ENCODE measurements at places on chromosomes 11 and 22. TPM values are rescaled to one million over a fixed set of nuclear protein-coding genes. Genes with fewer than 3 reads are reported as not detected.

GRCh38 chr11:121473064-121473777, 20.5 kb upstream of the SORL1-AS1 start:
- no peak for DNase-seq

SYT12 gene
- not detected for total RNA-seq

DYNC2H1 gene
- total RNA-seq = 4.2 TPM

BCO2 gene
- 3.4 TPM for total RNA-seq

RFPL2 gene
- 0.81 TPM for total RNA-seq

DNA sequence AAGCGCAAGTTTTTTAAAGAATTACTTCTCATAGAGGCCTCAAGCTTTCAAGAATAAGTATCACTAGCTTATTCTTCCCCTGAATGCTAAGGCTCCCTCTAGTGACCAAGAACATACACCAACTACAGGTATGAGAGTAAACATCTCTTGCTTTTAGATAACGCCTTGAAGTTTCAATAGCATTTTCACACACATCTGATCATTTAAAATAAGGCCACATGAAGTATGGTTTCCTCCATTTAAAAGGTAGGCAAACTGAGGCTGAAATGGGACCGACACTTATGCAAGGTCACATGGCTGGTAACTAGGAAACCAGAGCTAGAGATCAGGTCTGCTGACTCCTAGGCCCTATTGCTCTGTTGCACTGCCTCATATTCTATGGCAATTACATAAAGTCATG, 66.5 kb downstream of the CCDC34 start:
- no peak for DNase-seq

DNA sequence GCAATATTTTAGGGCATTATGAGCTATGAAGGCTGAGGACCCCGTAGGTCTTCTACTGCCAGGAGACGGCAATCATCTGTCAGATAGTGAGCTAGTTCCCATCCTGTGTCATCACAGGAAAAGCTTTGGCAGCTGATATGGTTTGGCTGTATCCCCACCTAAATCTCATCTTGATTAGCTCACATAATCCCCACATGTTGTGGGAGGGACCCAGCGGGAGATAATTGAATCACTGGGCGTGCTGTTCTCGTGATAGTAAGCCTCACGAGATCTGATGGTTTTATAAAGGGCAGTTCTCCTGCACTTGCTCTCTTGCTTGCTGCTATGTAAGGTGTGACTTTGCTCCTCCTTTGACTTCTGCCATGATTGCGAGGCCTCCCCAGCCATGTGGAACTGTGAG, 18.1 kb downstream of the CSRP3 start:
- no peak for DNase-seq

RPS6KB2 gene
- total RNA-seq = 78.1 TPM

DNA sequence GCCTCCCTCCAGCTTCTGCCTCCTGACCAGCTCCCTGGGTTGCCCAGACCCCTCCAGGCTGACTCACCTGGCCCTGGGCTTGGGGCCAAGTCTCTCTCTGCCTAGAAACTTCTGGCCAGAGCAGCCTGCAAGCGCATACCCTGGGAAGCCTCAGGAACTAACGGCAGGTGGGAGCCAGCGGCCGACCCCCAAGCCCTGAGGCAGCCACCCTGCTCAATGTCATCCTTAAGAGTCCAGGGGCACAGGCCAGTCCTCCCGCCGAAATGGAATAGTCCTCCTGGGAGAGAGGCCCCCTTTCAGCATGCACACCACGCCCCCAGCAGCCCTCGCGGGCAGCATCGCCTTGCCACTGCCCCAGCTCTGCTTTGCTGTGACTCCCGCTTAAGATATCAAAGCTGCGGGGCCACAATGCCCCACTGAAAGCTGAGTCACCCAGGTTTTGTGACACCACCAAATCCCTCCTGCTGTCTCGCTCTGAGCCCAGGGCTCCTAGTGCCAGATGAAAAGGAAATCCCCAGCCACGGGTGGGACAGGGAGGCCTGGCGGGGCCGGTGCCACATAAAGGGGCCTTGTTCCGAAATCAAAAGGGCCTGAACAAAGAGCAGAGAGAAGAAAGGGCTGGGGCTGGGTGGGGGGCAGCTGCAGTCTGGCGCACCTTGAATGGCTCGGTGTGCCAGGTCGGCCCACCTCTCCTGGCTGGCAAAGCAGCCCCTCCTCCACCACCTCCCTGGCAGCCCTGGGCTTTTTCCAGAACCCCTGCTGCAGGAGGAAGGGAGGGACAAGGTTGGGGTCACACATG, 21.4 kb upstream of the FGF3 start:
- DNase-seq = no peak

POTEH gene
- not detected for total RNA-seq

DNA sequence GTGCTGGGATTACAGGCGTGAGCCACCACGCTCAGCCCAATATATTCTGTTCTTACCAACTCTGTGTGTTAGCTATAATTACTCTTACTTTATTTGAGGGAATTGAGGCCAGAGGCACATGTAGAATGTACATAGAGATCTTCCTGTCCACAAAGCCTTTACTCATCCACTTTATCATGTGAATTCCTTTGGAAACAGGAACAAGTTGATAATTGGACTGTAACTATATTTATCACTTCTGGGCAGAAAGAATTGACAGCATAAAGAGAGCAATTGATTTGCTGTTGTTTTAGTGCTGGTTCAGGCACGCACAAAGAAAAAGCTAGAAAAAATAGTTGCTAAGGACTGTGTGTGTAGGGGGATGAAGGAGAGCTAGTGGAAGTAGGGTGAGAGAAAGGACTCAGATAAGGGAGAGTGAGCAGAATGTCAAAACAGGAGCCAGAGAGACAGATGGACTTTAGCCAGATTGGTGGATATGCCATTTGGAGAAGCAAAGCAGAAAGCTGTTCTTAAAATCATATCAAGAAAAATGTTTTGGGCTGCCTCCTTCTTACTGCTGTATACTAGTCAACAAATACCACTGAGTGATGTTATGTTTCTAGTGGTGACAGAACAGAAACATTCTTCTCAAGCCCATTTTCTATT, 929.8 kb upstream of the CNTN5 start:
- no peak for DNase-seq

BBS1 gene
- 41.3 TPM for total RNA-seq

DNA sequence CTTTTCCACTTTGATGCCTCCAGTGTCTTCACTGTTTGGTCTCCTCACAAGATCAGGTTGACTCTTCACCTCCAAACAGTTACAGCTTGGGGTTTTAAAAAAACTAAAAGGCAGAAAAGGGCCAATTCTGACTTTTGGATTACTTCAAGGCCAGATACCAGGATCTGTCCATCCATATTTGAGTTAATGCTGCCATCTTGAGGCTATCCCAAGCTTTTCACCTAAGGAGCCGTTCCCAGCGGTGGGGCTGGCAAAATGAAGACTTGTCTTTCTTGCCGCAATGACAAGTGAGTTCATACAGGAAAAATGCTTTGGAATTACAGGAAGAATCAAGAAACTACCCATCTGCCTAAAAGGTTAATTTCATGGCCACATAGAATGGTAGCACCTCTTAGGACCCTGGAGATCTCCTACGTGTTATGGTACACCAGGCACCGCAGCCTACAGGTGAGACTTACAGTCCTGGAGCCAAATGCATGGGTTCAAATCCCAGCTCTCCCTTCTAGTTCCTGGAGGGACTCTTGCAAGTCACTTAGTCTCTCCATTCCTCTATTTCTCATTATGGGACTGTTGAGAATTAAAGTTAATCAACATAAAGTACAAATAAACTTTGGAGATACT, 6.0 kb upstream of the OR5B21 start:
- no peak for DNase-seq

- no peak for DNase-seq
Observed at GRCh38 chr22:45291061-45291930, 6.5 kb downstream of the UPK3A start.

LSP1 gene
- total RNA-seq = 324 TPM

CASP1 gene
- 96.8 TPM for total RNA-seq

DNA sequence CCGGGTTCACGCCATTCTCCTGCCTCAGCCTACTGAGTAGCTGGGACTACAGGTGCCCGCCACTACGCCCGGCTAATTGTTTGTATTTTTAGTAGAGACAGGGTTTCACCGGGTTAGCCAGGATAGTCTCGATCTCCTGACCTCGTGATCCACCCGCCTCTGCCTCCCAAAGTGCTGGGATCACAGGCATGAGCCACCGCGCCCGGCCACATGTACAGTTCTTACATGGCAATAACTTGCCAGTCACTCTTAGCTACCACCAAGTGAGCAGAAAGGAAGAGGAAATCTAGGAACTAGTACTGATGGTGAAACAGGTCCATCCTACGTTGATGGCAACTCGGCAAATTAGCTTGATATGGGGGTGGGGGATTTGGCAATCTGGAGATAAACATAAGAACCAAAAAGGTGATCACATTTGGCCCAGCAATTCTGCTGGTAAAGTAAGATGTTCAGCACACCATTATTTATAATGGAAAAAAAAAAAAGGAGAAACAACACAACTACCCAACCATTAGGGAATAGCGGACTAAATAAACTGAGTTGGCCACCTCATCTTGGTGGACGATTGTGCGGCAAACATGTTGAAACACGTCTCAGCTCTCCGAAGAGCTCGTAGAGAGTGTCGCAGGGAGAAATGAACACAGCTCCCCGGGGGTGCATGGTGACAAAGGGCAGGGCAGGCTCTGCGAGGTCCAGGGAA, 5.3 kb downstream of the NLRP6 start:
- no peak for DNase-seq

DNA sequence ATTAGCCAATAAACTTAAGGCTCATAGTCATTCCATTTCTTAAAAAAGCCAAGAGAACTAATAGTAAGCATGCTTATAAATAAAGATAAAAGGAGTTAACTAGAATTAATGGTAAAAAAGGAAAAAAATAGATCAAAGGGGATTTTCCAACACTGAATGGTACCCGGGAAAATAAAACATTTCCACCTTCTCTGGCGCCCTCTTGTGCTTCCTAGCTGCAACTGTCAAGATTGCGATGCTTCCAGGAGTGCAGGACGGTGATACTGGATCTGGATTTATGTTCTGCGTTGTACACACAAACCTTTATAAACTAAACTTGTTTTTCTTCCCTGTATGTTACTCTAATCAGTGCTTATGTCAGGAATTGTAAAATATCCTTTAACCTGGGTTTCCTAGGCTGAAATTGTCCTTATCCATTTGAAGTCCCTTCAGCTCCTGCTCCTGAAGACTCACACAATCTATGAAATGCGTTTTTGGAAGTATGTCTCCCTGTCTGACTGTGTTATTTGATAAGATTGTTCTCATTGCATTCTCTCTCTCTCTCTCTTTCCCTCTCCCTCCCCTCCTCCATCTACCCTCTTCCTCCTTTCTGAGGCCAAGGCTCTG, 9.6 kb upstream of the HTATIP2 start:
- DNase-seq = no peak

DNA sequence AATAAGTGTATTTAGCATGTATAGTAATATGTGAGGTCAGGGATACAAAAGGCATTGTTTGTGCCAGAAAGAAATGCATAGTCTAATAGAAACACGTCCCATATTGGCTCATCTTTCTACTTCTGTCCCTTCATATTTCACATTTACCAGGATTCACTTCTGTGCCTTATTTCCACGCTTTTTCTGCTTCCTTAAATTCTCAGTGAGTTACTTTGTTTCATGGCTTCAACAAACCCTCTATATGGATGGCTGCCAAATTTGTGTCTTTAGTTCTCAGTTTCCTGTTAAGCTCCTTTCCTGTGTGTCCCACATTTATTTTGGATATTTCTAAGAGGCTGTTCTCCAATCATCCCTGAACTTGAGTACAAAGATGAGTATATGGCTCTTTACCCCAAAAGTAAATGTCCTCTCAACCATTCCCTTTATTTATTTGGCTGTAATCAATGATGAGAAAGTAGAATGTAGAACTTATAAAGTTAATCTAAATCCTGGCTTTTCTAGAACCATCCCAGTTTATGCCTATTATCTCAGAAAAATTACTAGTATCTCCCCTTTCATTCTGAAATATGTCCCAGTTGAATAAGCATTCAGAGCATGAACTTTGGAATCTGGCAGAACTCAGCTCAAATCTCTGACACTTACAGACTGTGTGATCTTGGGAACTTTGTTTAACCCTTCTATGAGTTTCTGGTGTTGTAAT, 23.5 kb downstream of the OR8B12 start:
- DNase-seq = no peak

- no peak for DNase-seq
Observed at GRCh38 chr11:104369761-104370160, 205.8 kb upstream of the PDGFD start.

PGA4 gene
- not detected for total RNA-seq

GRCh38 chr11:48095779-48096470, 115.6 kb downstream of the PTPRJ start:
- no peak for DNase-seq

- DNase-seq = no peak
Observed at GRCh38 chr11:127003260-127003981, 2.9 kb upstream of the KIRREL3 start.

MUC5AC gene
- total RNA-seq = not detected

MRGPRX4 gene
- total RNA-seq = not detected

MS4A10 gene
- not detected for total RNA-seq

DNA sequence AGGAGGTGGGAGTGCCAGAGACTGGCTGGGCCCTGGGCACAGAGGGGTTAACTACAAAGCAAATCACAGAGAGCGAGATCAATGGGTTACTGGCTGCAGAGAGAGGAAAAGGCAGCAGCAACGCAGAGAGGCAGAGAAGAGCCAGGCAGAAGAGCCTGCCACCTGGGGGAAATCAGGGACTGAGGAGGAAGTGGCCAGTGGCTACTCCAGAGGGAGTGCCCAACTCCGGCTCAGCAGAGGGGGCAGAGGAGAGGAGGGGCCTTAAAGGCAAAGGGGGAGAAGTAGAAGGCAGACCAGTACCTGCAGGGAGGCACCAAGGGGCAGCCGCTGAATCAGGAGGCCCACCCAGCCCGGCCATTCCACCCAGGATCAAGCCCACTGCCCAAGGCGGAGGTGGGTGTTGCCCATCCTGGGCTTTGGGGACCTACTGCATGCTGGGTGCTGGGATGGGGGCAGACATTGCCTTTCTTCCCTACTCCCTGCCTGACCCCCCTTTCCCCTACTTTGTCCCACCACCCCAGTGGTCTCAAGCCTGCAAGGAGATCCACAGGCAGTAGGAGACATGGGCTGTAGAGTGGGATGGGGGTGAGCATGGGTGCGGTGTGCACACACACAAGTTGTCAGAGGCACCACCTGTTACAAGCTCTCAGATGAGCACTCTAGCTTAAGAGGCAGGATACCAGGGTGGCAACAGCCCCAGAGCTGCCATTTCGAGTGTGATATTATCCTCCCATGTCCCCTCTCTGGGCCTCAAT, 926 bp upstream of the GALR3 start:
- no peak for DNase-seq

GRCh38 chr22:37633089-37633624, 6.3 kb upstream of the SH3BP1 start:
- peak; percentile 74 for DNase-seq

DNA sequence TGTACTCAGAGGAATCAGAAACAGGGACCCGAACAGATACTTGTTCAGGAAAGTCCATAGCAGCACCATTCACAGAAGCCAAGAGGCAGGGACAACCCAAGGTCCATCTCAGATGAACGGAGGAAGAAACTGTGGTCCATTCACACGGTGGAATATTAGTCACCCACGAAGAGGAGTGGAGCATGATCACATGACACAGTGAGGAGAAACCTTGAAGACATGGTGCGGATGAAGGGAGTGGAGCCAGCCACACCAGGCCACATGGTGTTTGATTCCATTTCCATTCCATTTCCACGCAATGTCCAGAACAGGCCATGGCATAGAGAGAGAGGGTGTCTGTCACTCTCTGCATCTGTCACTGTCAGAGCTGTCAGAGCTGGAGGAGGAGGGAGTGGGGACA, 30.7 kb downstream of the NADSYN1 start:
- DNase-seq = no peak

Data from CD4-positive, alpha-beta memory T cell (primary cell).